ENCODE measurements at places on chromosomes 16 and 17.

GRCh38 chr16:77331043-77331442 is 103.8 kb downstream of the ADAMTS18 start:
- no peak for DNase-seq

- DNase-seq, result no peak
Observed at GRCh38 chr17:71387456-71387855, 733.4 kb upstream of the SOX9 start.

DNA sequence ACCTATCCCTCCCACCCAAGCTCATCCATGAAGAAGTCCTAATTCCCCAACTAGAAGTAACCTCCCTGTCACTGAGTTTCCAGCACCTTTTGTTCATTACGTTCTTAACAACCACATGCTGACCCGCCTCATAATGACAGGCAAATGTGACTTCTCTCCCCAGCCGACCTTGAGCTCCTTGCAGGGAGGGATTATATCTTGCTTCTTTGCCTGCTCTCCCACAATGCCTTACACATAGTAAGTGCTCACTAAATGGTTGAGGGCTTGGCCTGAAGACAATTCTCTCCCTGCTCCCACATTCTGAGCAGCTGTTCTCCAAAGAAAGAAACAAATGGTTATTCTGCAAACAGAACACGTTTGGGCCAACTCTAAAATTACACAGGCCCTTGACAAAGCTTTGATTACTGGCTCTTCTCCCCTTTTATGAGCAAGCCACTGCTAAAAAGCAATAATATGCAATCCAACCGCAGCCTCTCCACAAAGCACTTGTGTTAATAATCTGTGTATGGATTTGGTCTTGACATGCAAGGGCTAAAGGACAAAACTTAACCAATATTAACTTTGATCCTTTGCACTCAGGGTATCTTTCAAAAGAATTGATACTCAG is 23.2 kb downstream of the SLC39A11 start:
- no peak for DNase-seq

GRCh38 chr17:41015454-41015853 is 6.5 kb upstream of the KRTAP3-1 start:
- no peak for DNase-seq

- DNase-seq, result peak; percentile 31
Observed at GRCh38 chr17:4004517-4005295, 40.5 kb upstream of the ATP2A3 start.

GRCh38 chr17:58416937-58417299 is 416 bp downstream of the RNF43 start:
- DNase-seq, result no peak

DNA sequence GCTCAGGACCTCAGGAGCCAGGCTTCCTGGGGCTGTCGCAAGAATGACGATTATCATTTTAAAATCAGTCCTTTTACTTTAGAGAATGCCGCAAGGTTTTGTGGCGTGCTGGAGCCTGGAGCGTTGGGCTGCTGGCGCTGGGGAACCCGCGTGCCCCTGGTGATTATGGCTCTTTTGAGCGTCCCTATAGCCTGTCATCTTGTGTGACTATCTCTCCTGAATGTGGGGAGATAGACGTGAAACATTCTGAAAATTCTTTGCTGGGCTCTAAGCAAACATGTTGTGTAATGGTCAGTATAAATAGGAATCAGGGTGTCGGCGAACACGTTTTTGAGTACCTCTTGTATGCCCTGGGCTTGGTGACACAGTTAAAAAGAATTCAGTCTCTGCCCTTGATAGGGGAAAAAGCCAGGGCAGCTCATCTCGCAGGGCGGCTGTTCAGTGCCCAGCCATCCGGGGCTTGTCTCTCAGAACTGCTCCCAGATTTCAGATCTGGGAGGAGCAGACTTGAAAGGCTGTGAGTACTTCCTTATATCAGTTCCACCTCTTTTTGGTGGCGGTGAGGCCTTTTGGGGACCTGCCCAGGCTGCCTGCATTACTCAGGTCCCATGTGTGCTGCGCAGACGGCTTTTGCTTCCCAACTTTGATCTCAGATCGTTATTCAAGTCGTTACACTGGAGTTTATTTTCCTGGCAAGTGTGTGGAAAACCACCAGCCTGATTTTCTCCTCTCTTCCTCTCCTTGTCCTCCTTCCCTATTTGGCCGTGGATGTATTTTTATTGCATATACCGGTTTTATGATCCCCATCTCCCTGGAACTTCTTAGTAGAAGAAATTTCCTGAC is 973 bp downstream of the SLC7A6 start:
- peak; percentile 64 for DNase-seq
